ENCODE measurements at places on chromosomes 2 and 18. TPM values are rescaled to one million over a fixed set of nuclear protein-coding genes. Genes with fewer than 3 reads are reported as not detected.

GRCh38 chr2:188979187-188980114 lies 5.3 kb downstream of the COL3A1 start:
- no peak for DNase-seq

- DNase-seq: no peak
These were observed 1.5 kb downstream of the FAM110C start for GRCh38 chr2:44748-45341.

- DNase-seq: no peak
These were observed 36.5 kb downstream of the PPM1B start for GRCh38 chr2:44205169-44205568.

GRCh38 chr2:241062389-241063092 lies 39.5 kb downstream of the MTERF4 start:
- no peak for DNase-seq

DNA sequence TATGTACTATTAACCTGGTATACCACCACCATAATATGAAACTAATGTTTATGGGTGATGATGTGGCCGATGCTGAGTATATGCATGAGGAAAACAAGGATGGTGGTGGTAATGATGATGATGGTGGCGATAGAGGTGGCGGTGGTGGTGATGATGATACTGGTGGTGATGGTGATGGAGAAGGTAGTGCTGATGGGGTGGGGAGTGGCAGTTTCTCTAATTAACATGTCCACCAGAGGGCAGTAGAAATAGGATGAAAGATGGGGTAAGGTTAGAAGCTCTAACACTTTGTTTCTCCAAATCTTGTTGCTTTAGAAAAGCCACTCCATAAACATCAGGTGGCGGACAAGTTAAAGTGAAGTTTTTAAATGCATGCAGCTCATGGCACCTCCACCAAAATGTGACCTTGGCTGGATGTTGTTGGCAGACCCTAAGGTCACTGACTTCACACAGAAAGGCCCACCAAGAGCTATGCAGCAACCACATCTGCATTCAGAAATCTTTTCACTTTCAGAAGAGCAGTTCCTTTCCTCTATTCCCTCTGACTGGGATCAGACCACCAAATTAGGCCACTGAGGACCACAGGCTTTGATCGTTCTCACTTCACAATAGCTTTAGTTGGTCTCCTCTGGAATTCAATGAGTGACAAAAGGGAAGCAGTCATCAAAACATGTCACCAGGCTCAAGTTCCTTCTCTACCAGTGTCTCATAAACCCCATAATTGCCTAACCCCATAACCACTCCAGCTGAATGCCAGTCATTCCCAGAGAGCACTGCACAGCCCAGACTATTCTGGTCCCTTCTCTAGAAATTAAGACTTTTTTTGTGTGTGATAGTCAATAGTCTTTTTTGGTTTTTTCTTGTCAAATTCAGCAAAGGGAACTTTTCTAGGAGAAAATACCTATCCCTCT lies 7.5 kb upstream of the BCL11A start:
- no peak for DNase-seq

DNA sequence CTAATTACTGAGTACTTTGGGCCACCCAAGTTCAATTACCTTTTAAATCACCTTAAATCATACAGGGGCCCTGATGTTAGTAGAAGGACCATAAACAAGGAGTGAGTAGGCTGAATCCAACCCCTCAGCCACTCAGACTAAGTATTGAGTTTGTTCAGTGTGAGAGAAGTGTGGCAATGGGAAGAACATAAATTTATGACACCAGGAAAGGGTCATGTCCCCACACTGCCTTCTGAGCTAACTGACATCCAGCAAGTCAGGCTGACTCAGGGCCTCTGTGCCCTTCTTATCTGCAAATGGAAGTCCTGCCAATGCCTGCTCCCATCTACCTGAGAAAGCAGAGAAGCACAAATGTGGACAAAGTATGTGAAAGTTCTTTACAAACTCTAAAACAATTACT lies 12.9 kb downstream of the PLEKHM3 start:
- DNase-seq: no peak

- no peak for DNase-seq
These were observed 1.6 kb downstream of the SLC66A2 start for GRCh38 chr18:79949697-79950487.

DNA sequence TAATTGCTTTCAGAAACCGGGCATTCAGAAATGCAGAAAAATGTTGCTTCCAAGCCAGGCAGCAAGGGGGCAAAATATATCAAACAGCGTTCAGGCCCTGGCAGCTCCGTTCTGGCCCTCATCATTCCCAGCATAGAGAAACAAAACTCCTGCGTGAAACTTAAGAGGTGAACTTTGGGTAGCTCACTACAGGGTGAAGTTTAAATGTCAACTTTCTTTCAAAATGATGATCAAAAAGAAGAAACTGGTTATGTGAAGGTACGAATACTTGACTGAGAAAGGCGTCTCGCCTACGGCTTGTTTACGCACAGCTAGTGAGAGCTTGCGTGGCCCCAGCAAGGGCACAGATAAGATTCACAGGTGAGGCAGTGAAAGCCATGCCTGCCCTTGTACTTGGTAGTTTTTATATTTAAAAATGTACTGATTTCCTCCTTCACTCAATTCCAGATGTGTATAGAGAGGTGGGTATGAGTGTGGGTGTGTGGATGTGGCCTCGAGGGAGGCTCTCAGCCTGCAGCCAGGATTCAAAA lies 127.5 kb downstream of the NFATC1 start:
- DNase-seq: peak; percentile 73

DNA sequence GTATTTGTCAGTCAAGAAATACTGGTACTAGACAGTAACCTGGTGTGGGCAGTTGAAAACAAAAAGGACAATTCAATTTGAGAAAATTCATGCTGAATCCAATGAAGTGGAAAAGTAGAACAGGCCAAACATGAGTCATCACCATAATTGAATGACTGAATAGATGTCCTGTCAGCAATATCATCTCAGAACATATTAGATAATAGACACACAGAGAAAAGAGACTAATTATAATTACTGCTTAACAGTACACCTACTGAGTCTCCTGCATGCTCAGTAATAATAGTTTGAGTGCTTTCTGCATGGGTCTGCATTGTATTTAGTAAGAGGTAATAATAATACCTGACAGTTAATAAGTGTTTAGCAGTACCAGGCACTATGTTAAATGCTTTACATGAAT lies 138.6 kb upstream of the ZC3H15 start:
- DNase-seq: no peak

DNA sequence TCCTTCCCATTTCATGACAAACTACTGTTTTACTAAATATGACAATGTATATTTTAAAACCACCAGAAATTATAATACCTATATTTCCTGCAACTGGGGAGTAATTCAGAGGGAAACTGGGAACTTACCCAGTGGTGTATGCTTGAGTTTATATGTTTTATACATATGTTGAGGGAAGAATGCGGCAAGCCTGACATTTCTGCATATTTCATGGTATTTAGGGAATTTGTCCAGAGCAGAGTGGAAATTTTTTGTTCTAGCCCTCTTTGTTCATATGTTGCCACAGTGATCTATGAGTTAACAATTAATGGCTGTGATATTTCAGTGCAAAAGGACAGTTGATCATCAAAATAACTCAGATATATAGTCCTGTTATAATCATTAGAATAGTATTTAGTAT lies 230.8 kb upstream of the VWC2L start:
- DNase-seq: no peak

GRCh38 chr2:796141-796985 lies 119.2 kb upstream of the TMEM18 start:
- no peak for DNase-seq

- DNase-seq: no peak
These were observed 512.4 kb downstream of the LRP1B start for GRCh38 chr2:141618457-141618856.

- no peak for DNase-seq
These were observed 83.3 kb upstream of the CAVIN2 start for GRCh38 chr2:191930205-191930604.

GRCh38 chr18:23037646-23038045 lies 97.6 kb upstream of the CABLES1 start:
- no peak for DNase-seq

DNA sequence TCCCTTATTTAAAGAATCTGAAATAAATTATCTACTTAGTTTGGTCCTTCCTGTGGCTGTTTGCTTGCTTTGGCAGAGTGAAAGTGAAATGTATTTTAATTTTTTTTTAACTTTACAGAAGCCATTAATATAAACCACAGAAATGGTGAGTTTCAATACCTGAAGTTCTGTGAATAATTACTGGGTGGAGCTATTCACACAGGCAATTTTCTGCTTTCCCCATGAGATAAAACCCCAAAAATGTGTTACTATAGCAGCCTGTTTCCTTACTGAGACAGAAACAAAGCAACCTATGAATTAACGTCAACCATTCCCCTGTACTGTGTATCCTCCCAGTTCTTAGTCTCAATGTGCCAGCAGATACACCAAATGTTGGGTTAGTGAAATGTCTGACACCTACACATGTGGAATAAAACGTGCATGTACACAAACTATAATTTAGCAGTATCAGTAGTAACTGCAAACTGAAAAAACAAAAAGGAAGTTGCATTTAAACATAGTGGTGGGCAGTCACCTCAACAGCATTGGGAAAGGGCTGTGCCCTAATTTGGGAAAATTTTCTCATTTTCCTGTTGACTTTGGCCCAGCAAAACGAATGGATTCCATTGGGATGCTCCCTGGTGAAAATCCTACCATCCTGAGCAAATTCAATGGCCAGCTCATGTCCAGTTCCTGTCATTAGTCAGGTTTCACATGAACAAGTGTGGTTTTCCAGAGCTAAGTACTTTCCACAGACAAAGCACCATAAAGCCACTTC lies 73.1 kb upstream of the RMDN2 start:
- peak; percentile 54 for DNase-seq

DNA sequence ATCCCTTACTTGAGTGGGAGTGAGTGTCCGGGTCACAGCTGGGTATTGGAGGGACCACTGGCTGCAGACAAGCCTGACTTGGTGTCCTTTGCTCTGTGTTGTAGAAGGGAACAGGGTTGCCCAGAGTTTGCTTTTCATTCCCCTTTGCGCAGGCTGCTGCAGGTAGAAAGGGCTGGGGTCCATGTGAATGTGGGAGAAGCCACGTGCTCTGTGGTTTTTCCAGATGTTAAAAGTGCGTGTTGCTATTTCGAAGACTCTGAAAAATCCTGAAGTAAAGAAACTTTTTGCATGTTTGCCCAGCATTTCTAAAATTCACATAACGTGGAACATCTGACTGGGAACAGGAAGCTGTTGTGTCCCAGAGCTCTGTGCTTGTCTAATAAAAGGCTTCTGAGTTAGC lies 28.8 kb downstream of the GLI2 start:
- DNase-seq: no peak

DNA sequence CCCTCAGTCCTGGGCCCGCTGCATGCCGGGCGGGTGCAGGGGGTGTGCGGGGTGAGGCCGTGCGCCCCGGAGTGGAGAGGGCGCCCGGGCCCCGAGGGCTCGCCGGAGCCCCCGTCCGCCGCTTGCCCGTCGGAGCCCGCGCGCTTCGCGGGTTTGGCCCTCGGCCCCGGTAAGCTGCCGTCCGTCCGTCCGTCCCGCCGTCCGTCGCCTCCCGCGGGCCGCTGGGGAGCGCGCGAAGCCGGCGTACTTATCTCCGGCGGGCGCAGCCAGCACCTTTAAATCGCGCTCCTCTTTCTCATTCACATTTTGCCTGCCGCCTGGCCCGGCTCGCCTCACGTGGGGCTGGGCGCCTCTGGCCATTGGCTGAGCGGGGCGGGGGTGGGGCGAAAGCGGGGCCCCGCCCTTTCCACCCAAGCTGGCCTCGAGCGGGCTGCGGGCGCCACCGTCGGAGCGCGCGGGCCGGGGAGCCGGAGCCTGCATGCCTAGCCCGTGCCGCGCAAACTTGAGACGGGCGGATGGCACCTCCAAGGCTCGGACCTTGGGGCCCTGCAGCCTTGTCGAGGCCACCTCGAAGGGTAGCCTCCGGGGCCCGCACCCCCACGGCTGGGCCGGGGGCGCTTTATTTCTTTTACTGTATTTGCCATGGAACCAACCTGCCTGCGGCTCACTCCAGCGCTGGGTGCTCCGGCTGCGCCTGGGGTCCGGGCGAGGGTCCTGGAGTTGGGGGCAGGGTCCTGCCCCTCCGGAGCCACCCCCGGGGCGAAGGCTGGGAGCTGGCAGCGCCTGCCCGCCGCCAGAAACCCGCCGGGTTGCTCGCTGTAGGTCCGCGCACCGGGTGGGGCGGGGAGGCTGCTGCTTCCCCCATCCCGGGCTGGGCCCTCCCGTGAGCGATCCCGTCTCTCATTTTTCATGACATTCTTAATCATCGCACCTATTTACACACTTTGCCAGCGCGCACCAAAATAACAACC lies at the start of gene GBX2:
Gene GBX2 (minus strand): TSS at position 277 of the 971 bp plus-strand sequence. CDS start 415 bp downstream, outside the sequence.
- no peak for DNase-seq

GRCh38 chr2:187150670-187151069 lies 297.4 kb downstream of the CALCRL start:
- DNase-seq: no peak

DNA sequence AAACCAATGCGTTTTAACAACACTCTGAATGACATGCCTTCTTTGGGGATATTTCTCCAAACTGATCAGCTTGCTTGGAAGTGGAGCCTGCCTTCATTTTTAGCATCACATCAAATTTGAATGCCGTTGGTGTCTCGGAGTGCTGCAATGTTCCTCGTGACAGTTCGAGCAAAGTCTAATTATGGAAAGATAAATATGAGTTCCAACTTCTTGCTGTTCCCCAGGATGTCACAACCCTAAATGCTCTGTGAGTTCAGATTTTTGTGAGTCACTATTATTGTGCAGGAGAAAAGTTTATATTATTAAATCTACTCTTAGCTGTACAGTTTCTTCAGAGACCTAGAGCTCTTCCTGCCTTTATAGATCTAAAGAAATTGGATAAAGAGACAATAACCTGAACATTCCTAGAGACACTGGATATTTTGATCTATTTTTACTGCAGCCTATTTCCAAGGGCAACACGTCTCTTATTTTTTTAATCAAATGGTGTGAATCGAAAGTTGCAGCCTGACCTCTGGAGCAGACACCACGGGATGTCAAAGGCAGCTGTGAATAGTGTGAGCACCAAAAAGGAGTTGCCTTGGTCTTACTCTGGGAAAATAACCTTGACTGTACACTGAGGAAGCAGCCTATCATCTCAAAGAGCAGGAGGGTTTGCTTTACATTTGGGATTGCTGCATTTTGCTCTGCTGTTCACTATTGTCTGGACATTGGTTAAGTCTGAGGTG lies 330.1 kb downstream of the TDRD15 start:
- no peak for DNase-seq

DNA sequence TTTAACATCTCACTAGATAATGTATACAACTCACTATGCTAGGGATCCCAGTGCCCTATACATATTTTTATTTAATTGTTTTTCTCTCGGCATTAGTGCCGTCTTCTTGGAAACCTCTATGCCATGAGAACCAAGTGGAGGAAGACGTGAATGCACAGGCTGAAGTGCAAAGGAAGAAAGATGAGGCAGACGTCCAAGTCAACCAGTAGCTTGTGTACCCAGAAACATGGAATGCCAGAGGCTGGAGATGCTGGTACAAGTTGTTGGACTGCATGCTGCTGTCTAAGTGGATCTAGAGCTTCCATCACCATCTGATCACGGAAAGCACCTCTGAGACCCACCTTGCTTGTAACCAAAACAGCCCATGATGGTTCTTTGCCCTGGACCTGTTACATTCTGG lies 12.5 kb upstream of the GEMIN6 start:
- DNase-seq: no peak

LRATD1 gene
- not detected for total RNA-seq

FOXI3 gene
- total RNA-seq: not detected

IL1RL1 gene
- total RNA-seq: 0.33 TPM

AQP12A gene
- not detected for total RNA-seq

TPGS2 gene
- total RNA-seq: 54.7 TPM

HJURP gene
- 0.44 TPM for total RNA-seq

CHMP1B gene
- 44.3 TPM for total RNA-seq

MARCO gene
- 0.17 TPM for total RNA-seq

LAMA1 gene
- total RNA-seq: not detected

ADD2 gene
- 1.1 TPM for total RNA-seq

CTAGE1 gene
- not detected for total RNA-seq

Data from CD4-positive, alpha-beta memory T cell (primary cell).